Ovary (tissue), 10 donors: ENCODE measurements at places on chromosomes 11 and 22. TPM values are rescaled to one million over a fixed set of nuclear protein-coding genes. Genes with fewer than 3 reads are reported as not detected.
A peak's percentile ranks its signal among the peaks of the same experiment; 100 is the strongest.

The SPI1 gene
- polyA plus RNA-seq: 6.8 TPM

- DNase-seq: no peak
These were observed 12.7 kb downstream of the TRMU start for GRCh38 chr22:46348099-46348695.

DNA sequence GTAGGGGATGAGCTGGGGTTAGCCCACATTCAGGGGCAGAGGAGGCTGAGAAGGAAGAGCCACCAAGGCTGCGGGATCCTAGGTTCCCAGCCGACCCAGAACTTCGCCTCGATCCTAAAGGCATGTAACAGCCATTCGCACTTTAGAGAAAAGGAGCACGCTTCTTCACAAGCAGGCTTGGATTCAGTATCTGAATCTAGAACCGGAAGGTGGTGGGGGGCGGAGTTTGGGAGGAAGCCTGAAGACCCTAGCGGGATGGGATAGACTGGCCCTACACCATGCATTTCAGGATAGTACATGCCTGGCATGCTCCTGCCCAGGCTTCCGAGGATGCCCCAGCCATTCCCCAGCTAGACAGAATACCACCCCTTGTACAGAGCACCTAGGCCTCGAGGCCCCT, 4.4 kb downstream of the SCARF2 start:
- DNase-seq: peak; percentile 17

The OR51B2 gene
- not detected for polyA plus RNA-seq

- no peak for DNase-seq
These were observed 216.6 kb upstream of the NARS2 start for GRCh38 chr11:78791254-78791653.

The TMPRSS13 gene
- 0.05 TPM for polyA plus RNA-seq

DNA sequence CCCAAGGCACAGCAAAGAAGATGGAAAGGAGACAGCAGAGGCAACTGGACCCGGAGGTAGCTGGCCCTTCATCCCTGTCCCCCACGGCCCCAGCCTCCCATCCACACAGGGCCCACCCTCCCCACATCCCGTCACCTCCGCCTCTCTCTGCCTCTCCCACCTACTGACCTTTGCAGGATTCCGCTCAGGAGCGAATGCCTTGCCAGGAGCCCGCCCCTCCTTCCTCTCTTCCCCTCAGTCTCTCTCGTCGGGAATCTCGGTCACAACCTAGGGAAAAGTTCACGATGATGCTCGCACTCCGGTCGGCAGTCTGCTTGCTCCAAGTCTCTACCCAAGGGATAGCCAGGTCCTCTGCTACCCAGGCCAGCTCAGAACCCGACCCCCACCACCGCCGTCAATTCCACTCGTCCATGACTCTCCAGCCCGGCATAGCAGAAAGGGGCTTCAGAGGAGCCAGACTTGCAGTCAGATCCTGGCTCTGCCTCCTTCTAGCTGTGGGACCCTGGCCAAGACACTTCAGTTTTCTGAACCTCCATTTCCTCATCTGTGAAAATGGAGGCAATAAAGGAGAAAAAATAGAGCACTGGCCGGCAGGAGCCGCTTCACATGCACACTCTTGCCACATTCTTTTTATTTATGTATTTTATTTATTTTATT, 10.2 kb downstream of the AHNAK start:
- no peak for DNase-seq

DNA sequence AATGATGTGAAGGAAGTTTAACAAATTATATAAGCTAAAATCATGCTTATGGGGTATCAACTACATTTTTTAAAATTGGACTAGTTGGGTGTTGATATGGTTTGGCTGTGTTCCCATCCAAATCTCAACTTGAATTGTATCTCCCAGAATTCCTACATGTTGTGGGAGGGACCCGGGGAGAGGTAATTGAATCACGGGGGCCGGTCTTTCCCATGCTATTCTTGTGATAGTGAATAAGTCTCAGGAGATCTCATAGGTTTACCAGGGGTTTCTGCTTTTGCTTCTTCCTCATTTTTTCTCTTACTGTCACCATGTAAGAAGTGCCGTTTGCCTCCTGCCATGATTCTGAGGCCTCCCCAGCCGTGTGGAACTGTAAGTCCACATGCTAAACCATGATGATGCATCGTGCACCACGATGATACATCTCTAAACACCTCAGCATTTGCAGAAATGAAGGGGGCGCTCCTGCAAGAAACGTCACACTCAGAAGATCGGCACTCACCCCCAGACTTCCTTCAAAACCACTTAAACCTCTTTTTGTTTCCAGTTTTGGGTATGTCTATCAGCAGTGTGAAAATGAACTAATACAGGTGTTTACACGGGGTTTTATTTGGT, 340.0 kb downstream of the SHANK2 start:
- no peak for DNase-seq

GRCh38 chr11:126747315-126747714, 253.3 kb downstream of the KIRREL3 start:
- DNase-seq: no peak

GRCh38 chr11:9276571-9276970, 11.4 kb upstream of the DENND5A start:
- no peak for DNase-seq

DNA sequence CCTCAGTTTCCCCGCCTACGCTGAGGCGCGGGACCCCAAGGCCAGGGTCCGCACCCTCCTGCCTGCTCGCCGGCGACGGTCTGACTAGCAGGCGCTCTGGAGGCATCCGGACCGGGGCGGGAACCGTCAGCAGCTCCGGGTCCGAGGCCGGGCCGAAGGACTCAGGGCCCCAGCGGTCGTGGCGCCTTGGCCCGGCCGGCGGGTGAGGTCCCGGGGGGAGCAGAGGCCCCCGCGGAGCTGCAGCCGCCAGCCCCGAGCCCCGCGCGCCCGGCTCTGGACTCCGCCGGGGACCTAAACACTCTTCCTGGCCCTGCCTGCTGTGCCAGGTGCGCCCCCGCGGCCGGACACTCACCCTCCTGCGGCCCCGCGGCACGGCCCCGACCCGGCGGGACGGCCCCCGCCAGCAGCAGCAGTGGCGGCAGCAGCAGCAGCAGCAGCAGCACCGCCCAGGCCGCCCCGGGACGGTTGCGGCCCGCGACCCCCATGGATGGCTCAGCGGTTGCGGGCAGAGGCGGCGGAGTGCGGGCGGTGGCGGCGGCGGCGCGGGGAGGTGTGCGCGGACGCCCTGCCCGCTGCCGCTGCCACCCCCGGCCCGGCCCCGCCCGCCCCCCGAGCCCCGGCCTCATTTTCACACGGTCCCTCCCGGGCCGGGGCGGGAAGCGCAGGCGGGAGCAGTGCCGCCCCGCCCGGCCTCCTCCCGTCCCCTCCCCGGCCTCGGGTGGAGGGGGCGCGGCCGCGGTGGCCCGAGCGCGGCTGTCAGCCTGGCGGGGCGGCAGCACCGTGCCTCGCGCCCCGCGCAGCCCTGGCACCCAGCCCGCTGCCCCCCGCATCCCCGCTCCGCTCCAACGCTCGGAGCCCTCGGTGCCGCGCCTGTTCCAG, at the start of gene SCUBE2:
Gene SCUBE2 (minus strand): TSS at position 556 of the 879 bp plus-strand sequence. CDS start 71 bp downstream, at position 485.
- DNase-seq: no peak

The SYT7 gene
- polyA plus RNA-seq: 4.9 TPM

DNA sequence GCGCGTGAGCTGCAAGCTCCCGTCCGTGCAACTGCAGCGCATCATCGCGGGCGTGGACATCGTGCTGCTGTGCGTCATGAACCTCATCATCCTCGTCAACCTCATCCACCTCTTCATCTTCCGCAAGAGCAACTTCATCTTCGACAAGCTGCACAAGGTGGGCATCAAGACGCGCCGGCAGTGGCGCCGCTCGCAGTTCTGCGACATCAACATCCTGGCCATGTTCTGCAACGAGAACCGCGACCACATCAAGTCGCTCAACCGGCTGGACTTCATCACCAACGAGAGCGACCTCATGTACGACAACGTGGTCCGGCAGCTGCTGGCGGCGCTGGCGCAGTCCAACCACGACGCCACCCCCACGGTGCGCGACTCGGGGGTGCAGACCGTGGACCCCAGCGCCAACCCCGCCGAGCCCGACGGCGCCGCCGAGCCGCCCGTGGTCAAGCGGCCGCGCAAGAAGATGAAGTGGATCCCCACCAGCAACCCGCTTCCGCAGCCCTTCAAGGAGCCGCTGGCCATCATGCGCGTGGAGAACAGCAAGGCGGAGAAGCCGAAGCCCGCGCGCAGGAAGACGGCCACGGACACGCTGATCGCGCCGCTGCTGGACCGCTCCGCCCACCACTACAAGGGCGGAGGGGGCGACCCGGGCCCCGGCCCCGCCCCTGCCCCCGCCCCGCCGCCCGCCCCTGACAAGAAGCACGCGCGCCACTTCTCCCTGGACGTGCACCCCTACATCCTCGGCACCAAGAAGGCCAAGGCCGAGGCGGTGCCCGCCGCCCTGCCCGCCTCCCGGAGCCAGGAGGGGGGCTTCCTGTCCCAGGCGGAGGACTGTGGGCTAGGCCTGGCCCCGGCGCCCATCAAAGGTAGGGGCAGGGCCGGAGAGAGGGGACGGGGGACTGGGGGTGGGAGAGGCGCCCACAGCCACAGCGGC, 7.3 kb downstream of the PANX2 start:
- DNase-seq: peak; percentile 57

DNA sequence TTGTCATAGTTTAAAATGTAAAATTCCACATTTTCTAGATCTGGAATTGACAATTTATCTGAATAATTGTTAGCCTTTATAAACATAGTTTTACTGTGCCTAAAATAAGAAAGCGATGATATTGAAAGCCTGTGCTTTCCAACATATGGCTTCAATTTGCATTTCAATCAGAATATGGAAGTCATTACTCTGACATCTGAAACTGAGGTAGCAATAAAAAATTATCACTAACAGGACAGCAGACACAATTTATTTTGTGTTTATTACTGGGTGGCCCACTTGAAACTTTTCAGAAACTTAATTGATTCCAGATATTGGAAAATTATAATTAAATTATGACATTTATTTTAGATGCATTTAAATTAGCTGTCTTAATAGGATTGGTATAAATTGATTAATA, 78.5 kb downstream of the TMEM135 start:
- no peak for DNase-seq

- DNase-seq: no peak
These were observed 311.4 kb downstream of the DYNC2H1 start for GRCh38 chr11:103420593-103420992.

- no peak for DNase-seq
These were observed 1.2 kb downstream of the TOB2 start for GRCh38 chr22:41445129-41446056.

The PKP3 gene
- 0.21 TPM for polyA plus RNA-seq
